Hepatocyte (in vitro differentiated cells): ENCODE measurements at places on chromosomes 7 and 10.
A peak's percentile ranks its signal among the peaks of the same experiment; 100 is the strongest.

GRCh38 chr7:44140341-44140740 lies 791 bp downstream of the MYL7 start:
- H3K4me1 ChIP-seq = no peaks in the 10 kb centered on the region
- DNase-seq = no peak
- H3K36me3 ChIP-seq = no peaks in the 10 kb centered on the region
- no peak overlapping the region for H3K27ac ChIP-seq

DNA sequence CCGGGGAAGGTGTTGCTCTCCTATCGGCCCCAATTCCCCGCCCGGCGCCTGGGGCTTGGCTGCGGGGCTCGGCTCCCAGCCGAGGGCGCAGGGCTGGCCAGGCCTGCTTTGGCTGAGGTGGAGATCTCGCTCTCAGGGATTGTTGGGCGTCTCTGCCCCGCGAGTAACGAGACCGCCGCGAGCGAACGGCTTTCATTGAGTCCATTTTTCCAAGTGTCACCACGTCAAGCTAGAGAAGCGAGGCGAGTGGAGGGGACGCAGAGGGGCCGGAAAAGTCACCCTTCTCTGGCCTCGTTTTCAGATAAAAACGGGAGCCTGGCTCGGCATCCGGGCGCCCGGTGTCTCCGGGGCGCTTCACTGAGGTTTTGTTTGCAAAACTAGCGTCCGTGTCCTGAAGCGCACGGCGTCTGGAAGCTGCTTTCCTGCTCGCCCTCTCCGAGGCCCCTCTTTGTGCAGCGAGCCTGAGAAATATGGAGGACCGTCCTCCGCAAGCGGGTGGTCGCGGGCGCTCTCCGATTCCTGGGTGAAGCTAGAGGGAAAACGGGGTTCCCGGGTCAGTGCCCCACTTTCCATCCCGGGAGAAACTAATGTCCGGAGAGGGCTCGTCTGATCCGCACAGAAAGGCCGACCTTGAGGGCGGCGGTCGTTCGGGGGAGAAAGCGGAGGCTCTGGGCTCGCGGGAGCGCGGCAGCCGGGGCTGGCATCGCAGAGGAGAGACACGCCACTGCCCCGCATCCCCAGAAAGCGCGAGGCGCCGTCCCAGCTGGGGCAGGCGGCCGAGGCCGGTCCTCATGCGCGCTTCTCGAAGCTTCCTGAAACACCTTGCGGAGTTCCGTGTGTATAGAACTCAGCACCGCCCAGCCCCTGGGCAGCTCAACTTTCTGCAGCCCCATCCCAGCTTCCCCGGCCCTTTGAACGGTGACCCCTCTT lies 3.5 kb upstream of the EN2 start:
- H3K27me3 ChIP-seq = peaks cover 96% of the 10 kb centered on the region
- no peak overlapping the region for H3K4me3 ChIP-seq
- H3K27ac ChIP-seq = no peak overlapping the region

DNA sequence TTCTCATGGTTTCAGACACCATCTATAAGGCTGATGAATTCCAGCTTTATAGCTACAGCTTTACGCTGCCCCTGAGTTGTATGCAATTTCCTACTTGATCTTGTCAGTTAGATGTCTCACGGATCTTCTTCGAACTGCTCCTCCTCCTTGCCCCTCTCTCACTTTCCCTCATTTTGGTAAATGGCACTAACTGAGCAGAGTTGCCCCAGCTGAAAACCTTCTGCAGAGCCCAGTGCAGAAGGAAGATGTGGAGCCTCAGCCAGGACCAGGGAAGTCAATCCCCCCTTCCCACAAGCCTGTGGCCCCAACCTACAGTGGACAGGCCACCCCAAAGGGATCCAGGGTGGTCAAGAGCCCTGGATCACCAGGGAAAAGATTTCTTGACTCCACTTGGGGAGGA lies 49.0 kb upstream of the SEPHS1 start:
- H3K27ac ChIP-seq = no peak overlapping the region
- H3K27me3 ChIP-seq = no peaks in the 10 kb centered on the region
- no peaks in the 10 kb centered on the region for H3K4me1 ChIP-seq
- H3K36me3 ChIP-seq = no peaks in the 10 kb centered on the region
- H3K4me3 ChIP-seq = no peak overlapping the region

DNA sequence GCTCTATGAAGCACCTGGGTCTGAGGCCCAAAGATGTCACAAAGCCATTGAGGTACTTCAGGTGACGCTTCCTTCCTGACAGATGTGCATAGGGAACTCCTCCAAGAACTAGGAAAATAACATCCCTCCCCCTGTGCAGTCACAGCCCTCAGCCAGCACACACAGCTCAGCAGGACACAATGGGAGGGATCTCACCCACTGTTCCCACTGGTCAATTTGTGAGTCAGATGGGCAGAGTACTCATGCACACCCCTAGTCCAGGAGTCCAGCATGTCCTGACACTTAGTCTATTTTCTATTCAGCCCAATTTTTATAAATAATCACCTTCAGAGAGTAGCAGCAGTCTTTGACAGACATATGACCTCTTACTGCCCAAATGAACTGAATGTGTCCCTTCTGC lies 60.7 kb upstream of the PFKP start:
- H3K27me3 ChIP-seq = no peaks in the 10 kb centered on the region
- no peaks in the 10 kb centered on the region for H3K36me3 ChIP-seq
- peaks cover 29% of the 10 kb centered on the region for H3K4me1 ChIP-seq

- H3K27me3 ChIP-seq = no peaks in the 10 kb centered on the region
- no peak for DNase-seq
- no peaks in the 10 kb centered on the region for H3K4me1 ChIP-seq
- no peak overlapping the region for H3K4me3 ChIP-seq
- no peaks in the 10 kb centered on the region for H3K36me3 ChIP-seq
Measured at GRCh38 chr10:115831016-115831415, 442.0 kb downstream of the GFRA1 start.

- no peaks in the 10 kb centered on the region for H3K27me3 ChIP-seq
- no peak overlapping the region for H3K27ac ChIP-seq
- H3K36me3 ChIP-seq = no peaks in the 10 kb centered on the region
- H3K4me3 ChIP-seq = no peak overlapping the region
- no peaks in the 10 kb centered on the region for H3K4me1 ChIP-seq
Measured at GRCh38 chr7:2195400-2196246, 37.1 kb downstream of the MAD1L1 start.

- no peak for DNase-seq
- no peaks in the 10 kb centered on the region for H3K27me3 ChIP-seq
- no peak overlapping the region for H3K4me3 ChIP-seq
- no peaks in the 10 kb centered on the region for H3K4me1 ChIP-seq
- no peaks in the 10 kb centered on the region for H3K36me3 ChIP-seq
Measured at GRCh38 chr7:96026010-96026409, 253.7 kb downstream of the DYNC1I1 start.

DNA sequence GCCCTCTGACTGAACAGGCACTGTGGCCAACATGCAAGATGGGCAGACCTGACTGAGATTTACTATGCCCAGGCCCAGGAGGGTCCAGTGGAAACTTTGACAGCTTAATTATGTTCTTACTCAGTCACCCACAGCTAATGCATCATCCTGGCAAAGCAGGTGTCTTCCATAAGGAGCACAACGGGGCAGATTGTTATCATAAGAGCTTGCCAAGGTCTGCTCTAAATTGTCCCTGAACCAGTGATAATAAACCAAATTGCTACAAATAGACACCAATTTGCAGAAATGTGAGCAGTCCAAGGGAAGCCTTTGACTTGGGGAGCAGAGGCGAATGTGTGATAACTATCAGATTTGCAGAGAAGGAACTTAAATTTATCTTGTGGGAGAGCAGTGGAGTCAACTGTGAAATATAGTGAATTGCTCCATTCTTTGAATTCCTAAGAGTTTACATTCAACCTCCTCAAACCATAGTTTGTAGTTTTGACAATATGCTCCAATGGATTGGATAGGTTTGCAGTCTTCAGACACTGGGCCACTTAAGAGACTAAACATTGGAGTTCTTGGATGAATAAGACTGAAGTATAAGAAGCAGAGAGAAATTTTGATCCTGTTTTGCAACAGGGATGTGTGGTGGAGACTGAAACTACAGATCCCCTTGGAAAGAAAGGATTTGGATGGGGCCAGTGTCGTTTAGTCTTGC lies 494.7 kb downstream of the CCSER2 start:
- no peak overlapping the region for H3K4me3 ChIP-seq
- H3K4me1 ChIP-seq = peaks cover 9% of the 10 kb centered on the region
- no peaks in the 10 kb centered on the region for H3K27me3 ChIP-seq
- no peak for DNase-seq
- H3K27ac ChIP-seq = no peak overlapping the region

DNA sequence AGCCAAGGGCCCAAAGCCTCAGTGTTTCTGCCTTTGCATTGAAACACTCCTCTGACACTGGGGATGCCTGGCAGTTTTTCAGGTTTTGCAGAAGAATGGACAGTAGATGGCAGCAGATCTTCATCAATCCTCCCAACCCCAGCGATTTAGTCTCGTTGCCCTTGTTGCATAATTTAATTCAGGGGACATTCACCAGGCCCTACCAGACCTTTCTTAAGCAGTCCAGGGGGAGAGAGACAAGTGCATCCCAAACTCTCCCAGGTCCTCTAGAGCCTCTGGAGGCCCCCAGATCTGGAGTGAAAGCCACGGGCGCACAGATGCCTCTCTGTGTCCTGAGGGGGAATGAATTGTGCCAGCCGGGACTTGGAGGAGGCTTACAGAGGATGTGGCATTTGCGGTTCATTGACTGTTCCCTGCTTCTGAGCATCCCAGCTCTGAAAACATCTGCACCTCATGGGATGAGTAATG lies 29.6 kb downstream of the MINDY4 start:
- peak; percentile 84 for DNase-seq
- H3K4me1 ChIP-seq = peaks cover 33% of the 10 kb centered on the region
- no peak overlapping the region for H3K4me3 ChIP-seq
- no peaks in the 10 kb centered on the region for H3K27me3 ChIP-seq
- H3K36me3 ChIP-seq = no peaks in the 10 kb centered on the region
- no peak overlapping the region for H3K27ac ChIP-seq

GRCh38 chr10:48714088-48714487 lies 29.4 kb downstream of the WDFY4 start:
- no peaks in the 10 kb centered on the region for H3K27me3 ChIP-seq
- no peak for DNase-seq
- H3K4me3 ChIP-seq = no peak overlapping the region
- no peaks in the 10 kb centered on the region for H3K4me1 ChIP-seq

GRCh38 chr10:113825791-113826190 lies 28.1 kb downstream of the DCLRE1A start:
- no peaks in the 10 kb centered on the region for H3K4me1 ChIP-seq
- H3K4me3 ChIP-seq = no peak overlapping the region
- H3K36me3 ChIP-seq = no peaks in the 10 kb centered on the region
- DNase-seq = no peak
- H3K27ac ChIP-seq = no peak overlapping the region

DNA sequence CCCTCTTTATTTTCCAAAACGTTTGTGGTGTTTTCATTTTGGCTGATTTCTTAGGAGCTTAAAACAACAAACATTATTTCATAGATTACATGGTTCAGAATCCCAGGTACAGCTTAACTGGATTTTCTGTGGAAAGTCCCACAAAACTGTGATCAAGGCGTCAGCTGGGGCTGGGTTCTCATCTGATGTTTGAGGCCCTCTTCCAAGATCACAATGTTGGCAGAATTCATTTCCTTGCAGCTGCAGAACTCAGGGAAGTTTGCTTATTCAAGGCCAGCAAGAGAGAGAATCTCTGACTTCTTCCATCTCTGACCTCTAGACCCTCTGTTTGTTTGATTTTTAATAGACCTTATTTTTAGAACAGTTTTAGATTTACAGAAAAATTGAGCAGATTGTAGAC lies 108.4 kb upstream of the AGK start:
- H3K4me3 ChIP-seq = no peak overlapping the region
- no peaks in the 10 kb centered on the region for H3K4me1 ChIP-seq
- no peaks in the 10 kb centered on the region for H3K27me3 ChIP-seq
- no peak for DNase-seq
- H3K27ac ChIP-seq = no peak overlapping the region

DNA sequence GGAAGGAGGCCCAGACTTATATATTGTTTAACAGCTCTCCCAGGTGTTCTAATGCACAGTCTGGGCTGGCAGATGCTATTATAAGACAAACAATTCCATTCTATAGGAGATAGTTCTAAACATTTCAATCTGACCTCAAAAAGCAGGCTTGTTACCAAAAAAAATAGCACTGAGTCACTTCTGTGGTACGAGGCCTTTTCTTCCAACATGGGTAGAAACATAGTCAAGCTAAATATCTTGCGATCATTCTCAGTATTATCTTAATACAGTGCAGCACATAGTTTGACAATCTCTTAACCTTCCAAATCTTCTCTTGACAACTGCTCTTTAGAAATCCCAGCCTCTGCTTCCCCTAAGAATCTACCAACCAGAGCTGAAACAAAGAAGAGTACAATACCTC lies 46.6 kb upstream of the MKX start:
- H3K27ac ChIP-seq = no peak overlapping the region
- no peaks in the 10 kb centered on the region for H3K36me3 ChIP-seq
- no peak overlapping the region for H3K4me3 ChIP-seq
- DNase-seq = no peak

GRCh38 chr7:99876491-99876890 lies 342 bp downstream of the OR2AE1 start:
- no peaks in the 10 kb centered on the region for H3K27me3 ChIP-seq
- no peaks in the 10 kb centered on the region for H3K36me3 ChIP-seq
- H3K4me3 ChIP-seq = no peak overlapping the region

GRCh38 chr7:2112261-2113198 lies 120.2 kb downstream of the MAD1L1 start:
- no peaks in the 10 kb centered on the region for H3K36me3 ChIP-seq
- no peak overlapping the region for H3K4me3 ChIP-seq
- no peaks in the 10 kb centered on the region for H3K27me3 ChIP-seq
- DNase-seq = no peak
- peaks cover 47% of the 10 kb centered on the region for H3K4me1 ChIP-seq

GRCh38 chr10:96097865-96098264 lies 32.2 kb upstream of the ZNF518A start:
- H3K36me3 ChIP-seq = no peaks in the 10 kb centered on the region
- no peaks in the 10 kb centered on the region for H3K27me3 ChIP-seq
- H3K4me1 ChIP-seq = no peaks in the 10 kb centered on the region
- no peak overlapping the region for H3K27ac ChIP-seq

DNA sequence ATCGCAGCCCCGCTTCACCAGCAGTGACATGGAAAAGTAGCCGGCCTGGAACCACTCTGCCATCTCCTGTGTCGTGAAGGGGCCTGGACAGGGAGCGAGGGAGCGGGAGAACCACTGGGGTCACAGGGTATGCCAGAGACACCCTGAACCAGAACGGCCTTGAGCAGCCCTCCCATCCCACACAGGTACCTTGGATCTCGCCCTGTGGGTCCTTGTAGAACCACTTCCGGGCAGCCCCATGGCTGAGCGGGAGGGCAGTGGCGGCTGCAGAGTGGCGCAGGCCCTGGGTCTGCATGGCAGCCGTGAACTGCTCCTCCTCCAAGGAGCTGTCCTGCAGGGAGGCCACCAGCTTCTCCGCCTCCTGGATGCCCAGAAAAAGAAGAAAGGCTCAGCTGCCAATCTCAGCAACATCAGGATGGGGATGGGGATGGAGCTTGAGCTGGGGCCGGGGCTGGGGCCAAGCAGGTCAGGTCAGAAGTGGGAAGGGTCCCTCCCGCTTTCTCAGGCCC lies 9.5 kb downstream of the GIGYF1 start:
- peaks cover under 1% of the 10 kb centered on the region for H3K4me1 ChIP-seq
- H3K27me3 ChIP-seq = no peaks in the 10 kb centered on the region
- no peak overlapping the region for H3K4me3 ChIP-seq
- H3K27ac ChIP-seq = no peak overlapping the region
- peak; percentile 5 for DNase-seq
